ENCODE measurements at places on chromosomes 12 and 14.

DNA sequence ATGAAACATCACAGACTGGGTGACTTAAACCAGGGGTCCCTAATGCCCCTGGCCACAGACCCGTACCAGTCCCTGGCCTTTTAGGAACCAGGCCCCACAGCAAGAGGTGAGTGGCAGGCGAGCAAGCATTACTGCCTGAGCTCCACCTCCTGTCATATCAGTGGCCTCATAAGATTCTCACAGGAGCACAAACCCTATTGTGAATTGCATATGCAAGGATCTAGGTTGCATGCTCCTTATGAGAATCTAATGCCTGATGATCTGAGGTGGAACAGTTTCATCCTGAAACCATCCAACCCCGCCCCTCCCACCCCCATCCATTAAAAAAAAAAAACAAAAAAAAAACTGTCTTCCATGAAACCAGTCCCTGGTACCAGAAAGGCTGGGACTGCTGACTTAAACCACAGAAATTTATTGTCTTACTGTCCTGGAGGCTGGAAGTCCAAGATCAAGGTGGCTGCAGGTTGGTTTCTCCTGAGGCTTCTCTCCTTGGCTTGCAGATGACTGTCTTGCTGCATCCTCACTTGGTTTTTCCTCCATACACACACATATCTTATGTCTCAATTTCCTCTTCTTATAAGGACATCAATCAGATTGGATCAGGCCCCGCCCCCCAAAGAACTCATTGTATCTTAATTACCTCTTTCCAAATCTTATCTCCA lies 235.9 kb downstream of the CHST11 start:
- no peak for DNase-seq

DNA sequence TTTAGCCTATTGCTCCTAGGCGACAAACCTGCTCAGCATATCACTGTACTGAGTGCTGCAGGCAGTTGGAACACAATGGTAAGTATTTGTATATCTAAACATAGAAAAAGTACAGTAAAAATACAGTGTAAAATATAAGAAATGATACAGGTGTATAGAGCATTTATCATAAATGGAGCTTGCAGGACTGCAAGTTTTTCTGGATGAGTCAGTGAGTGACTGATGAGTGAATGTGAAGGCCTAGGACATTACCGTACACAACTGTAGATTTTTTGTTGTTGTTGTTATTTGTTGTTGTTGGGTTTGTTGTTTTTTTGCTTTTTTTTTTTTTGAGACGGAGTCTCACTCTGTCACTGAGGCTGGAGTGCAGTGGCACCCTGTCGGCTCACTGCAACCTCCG lies 33.4 kb downstream of the PNMA1 start:
- no peak for DNase-seq

DNA sequence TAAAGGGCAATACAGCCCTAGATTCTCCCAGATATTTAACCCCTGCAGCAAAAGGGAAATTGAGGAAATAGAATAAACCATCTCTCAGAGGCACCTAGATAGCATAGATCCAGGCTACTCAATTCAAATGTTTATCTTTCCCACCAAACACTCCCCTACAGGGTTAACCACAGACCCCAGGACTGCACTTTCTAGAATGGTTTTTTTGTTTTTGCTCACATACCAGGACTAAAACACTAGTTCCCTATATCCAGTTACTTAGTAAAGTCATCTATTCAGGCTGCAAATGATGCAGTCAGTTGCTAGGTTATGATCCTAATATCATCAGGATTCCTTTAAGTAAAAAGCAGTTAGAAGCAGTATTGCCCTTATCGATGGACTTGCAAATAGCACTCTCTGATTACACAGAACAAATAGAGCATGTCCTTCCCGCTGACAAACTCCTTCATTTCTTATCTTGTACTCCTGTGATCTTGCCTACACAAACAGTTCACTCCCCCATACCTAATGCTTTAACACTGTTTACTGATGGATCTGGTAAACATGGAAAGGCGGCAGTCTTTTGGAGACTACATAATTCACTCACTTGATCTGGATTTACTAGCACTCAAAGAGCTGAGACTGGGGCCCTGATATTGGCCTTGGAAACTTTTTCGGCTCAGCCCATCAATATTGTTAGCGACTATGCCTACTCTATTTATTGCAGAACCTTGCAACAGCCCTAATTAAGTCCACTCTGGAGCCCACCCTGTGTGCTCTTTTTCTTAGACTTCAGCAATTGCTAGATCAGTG lies 257.2 kb upstream of the DIO2 start:
- no peak for DNase-seq

- no peak for DNase-seq
Observed at GRCh38 chr12:54991161-54991990, 6.8 kb upstream of the TESPA1 start.

- DNase-seq = no peak
Observed at GRCh38 chr14:22226381-22226780, 362.6 kb downstream of the DAD1 start.

DNA sequence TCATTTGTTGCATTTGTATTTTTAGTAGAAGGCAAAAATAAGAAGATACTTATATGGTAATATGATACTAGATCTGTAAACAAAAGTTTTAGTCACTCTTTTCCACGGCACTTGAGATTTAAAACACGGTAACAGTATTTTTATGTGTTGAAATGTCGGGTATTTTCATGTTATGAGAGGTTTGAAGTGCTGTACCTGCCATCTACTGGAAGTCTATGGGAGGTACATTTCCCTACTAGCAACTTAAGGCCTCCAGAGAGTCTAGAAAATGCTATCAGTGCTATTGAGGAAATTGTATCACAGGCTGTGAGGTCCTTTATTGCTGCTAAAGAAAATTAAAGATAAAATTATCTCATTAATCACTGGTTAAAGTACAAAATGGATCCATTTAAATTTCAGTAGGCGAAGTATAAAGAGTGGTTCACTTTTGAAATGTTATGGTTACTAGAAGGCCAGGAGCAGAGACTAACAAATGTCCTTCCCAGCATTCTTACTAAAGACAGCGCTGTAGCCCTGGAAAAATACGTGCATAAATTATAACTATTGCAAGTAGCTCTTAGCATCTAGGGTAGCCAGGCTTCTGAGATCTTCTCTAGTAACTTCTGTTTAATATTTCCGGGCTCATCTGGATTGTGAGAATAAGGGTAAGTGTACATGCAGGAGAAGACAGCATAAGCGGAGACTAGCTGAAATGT lies 77.6 kb upstream of the PRKD1 start:
- DNase-seq = no peak

- no peak for DNase-seq
Observed at GRCh38 chr12:1575408-1576401, 18.7 kb downstream of the FBXL14 start.
